ENCODE measurements at places on chromosomes 16 and 17. TPM values are rescaled to one million over a fixed set of nuclear protein-coding genes. Genes with fewer than 3 reads are reported as not detected.

The PABPN1L gene
- total RNA-seq, result not detected

The EVPLL gene
- not detected for total RNA-seq

The LGALS9C gene
- total RNA-seq, result not detected

The DLX3 gene
- not detected for total RNA-seq

The CDC42EP4 gene
- total RNA-seq, result 18.0 TPM

The RNU2-1 gene
- total RNA-seq, result 2,334 TPM

The HNF1B gene
- total RNA-seq, result not detected

The HOXB13 gene
- not detected for total RNA-seq

The PIRT gene
- total RNA-seq, result not detected

The SGCA gene
- total RNA-seq, result 245 TPM

The IRF8 gene
- total RNA-seq, result 2.8 TPM

The CES3 gene
- total RNA-seq, result 11.8 TPM

The CLDN9 gene
- total RNA-seq, result 0.17 TPM

The TSR3 gene
- total RNA-seq, result 40.0 TPM

The NLRC3 gene
- total RNA-seq, result 1.4 TPM

The AGRP gene
- total RNA-seq, result not detected

The KRT33B gene
- not detected for total RNA-seq

The PRSS53 gene
- 0.38 TPM for total RNA-seq

The PRDM7 gene
- not detected for total RNA-seq

The ACAP1 gene
- 16.5 TPM for total RNA-seq
